ENCODE measurements at places on chromosomes 7 and 10.

DNA sequence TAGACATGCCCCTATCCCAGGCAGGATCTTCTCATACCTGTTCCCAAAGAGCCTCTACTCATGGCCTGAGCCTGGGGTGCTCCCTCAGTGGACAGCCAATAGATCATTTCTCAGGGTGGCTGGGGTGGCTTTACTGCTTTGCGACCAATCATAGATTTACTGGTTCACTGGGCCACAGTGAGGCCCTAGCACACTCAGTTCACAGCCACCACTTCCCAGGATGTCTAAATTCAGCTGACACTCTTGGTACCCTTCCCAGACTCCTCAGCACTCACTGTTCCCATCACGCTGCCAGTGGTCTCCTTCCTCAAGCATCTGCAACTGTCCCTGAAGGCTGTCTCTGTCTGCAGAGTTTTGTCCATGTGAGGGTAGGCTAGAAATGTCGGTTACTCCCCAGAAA, 50.6 kb downstream of the ARHGAP22 start:
- H3K4me3 ChIP-seq: no peak overlapping the region
- no peak for DNase-seq
- H3K27me3 ChIP-seq: no peaks in the 10 kb centered on the region
- no peaks in the 10 kb centered on the region for H3K36me3 ChIP-seq

DNA sequence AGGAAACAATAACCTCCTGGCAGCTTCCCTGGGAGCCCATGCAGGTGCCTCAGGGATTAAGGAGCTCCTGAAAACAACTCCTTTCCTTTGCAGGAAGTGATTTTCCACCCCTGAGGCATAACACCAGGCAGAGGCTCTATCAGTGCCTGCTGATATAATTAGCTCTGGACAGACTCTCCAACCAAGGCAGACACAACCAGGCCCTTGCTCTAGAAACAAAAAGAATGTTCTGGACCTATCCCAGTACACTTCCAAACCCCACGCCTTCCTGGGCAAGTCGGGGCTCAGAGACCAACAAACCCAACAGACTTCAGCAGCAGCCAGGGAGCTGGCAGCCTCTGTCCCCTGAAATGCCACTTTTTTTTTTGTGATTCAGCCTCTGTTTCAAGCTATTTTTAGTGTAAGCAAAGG, 247.1 kb downstream of the KCNMA1 start:
- H3K27ac ChIP-seq: peak overlapping the region; percentile 16
- H3K27me3 ChIP-seq: no peaks in the 10 kb centered on the region
- peaks cover 16% of the 10 kb centered on the region for H3K4me1 ChIP-seq

GRCh38 chr7:78296046-78296597, 497.5 kb downstream of the PHTF2 start:
- no peak overlapping the region for H3K27ac ChIP-seq
- DNase-seq: no peak
- H3K4me1 ChIP-seq: peaks cover 6% of the 10 kb centered on the region
- H3K27me3 ChIP-seq: no peaks in the 10 kb centered on the region
- no peaks in the 10 kb centered on the region for H3K36me3 ChIP-seq
- no peak overlapping the region for H3K4me3 ChIP-seq

- no peaks in the 10 kb centered on the region for H3K36me3 ChIP-seq
- no peaks in the 10 kb centered on the region for H3K27me3 ChIP-seq
- H3K4me1 ChIP-seq: no peaks in the 10 kb centered on the region
- no peak overlapping the region for H3K27ac ChIP-seq
- no peak for DNase-seq
- H3K4me3 ChIP-seq: no peak overlapping the region
These were observed 168.7 kb upstream of the ZNF32 start for GRCh38 chr10:43817368-43817767.

DNA sequence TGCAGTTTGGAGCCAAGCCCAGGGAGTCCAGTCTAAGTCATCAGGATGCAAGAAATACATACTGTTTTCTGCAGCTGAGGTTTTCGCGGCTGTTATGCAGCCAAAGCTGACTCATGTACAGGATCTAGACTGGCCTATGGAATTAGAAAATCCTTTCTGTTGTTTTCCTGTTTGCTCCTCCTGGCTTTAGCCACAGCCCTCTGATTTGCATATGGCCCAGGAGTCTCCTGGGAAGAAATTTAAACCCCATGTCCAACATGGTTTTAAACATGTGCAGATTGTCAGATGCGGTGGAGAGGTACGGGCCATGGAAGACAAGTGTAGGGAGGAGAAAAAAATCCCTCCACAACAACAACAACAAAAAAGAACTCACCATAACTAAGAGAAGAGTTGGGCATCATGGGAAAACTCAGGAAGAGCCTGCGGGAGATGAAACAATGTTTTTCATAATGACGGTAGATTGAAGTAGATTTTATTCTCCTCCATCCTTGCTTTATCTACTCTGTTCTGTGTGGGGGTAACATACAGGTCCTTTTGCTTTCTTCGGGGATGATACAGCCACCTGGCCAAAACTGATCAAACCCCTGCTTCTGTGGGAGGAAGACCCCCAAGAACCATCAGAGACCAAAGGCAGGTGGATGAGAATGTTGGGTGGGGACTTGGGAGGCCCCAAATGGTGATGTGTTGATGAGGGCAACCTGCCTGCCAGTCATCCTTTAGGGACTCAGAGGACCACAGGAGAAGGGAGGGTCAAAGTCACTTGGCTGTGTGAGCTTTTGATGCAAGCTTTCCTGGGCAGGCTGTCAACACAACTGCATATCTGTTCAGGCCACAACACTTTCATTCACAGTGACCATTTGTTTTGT, 29.8 kb upstream of the GNA12 start:
- H3K4me3 ChIP-seq: no peak overlapping the region
- no peaks in the 10 kb centered on the region for H3K36me3 ChIP-seq
- DNase-seq: no peak
- H3K4me1 ChIP-seq: no peaks in the 10 kb centered on the region
- no peaks in the 10 kb centered on the region for H3K27me3 ChIP-seq
- H3K27ac ChIP-seq: no peak overlapping the region

DNA sequence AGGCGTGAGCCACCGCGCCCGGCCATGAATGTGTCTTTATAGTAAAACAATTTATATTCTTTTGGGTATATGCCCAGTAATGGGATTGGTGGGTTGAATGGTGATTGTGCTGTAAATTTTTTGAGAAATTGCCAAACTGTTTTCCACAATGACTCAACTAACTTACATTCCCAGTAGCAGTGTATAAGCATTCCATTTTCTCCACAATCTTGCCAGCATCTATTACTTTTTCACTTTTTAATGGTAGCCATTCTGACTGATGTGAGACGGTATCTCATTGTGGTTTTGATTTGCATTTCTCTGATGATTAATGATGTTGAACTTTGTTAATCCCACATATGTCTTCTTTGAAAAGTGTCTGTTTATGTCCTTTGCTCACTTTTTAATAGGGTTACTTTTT, 1187.9 kb downstream of the XPNPEP1 start:
- DNase-seq: no peak
- H3K4me1 ChIP-seq: no peaks in the 10 kb centered on the region
- no peak overlapping the region for H3K27ac ChIP-seq
- H3K4me3 ChIP-seq: no peak overlapping the region
- no peaks in the 10 kb centered on the region for H3K36me3 ChIP-seq
- H3K27me3 ChIP-seq: no peaks in the 10 kb centered on the region

DNA sequence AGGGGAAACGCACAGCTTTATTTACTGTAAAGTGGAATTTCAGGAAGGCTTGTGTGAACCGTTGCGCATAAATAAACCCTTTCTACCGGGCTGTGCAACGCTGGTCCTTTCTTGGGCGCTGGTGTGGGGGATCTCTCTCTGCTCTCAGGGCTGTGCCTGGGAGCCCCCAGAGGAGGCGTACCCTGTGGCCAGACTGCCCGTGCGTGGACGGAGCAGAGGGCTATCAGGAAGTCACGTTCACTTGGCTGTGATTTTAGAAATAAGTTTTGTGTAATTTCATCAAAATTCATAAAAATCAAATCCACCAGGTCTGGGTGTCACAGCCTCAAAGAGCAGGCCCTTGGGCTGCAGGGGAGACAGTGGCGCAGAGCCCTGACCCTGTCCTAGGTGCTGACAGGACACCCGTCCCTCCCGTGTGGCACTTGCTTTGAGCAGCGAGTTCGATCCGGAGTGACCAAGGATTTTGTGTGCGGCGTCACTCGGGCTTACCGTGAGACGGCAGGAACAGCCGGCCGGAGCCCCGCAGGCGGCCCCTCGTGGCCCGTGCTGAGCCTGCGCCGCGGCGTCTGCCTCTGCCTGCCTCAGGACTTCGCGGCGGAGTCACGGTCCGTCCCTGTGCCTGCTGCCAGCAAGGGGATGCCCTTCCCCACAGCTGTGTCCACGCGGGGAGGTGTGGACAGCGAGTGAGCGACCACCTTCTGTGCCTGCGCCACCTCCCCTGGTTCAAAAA, 20.2 kb downstream of the GET4 start:
- no peak overlapping the region for H3K4me3 ChIP-seq
- DNase-seq: no peak
- H3K27me3 ChIP-seq: no peaks in the 10 kb centered on the region
- no peak overlapping the region for H3K27ac ChIP-seq
- H3K36me3 ChIP-seq: peaks cover 46% of the 10 kb centered on the region
- H3K4me1 ChIP-seq: peaks cover 4% of the 10 kb centered on the region

DNA sequence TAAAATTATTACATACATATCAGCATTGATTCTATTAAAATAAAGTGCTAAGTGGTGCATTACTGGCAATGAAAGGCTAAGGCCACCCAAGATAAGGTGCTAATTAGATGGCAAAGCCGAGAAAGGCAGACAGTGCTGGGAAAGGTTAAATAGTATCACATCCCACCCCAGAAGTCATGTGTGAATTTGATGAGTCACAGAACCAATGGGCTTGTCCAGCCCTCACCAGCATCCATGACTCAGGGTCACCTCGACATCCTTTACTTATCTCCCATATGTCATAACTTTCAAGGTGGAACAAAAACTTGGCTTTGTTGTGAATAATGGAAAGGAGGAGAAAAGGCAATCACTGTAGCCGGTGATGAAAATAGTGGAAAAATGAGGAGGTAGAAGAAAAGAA, 459.1 kb downstream of the PLXNA4 start:
- H3K36me3 ChIP-seq: no peaks in the 10 kb centered on the region
- H3K27ac ChIP-seq: no peak overlapping the region
- no peaks in the 10 kb centered on the region for H3K27me3 ChIP-seq

- no peak overlapping the region for H3K4me3 ChIP-seq
- no peaks in the 10 kb centered on the region for H3K4me1 ChIP-seq
- no peak for DNase-seq
- no peaks in the 10 kb centered on the region for H3K27me3 ChIP-seq
- no peak overlapping the region for H3K27ac ChIP-seq
- H3K36me3 ChIP-seq: no peaks in the 10 kb centered on the region
These were observed 87.0 kb downstream of the CDK6 start for GRCh38 chr7:92749327-92749755.

GRCh38 chr7:140146574-140146973, 30.2 kb downstream of the KDM7A start:
- no peak overlapping the region for H3K4me3 ChIP-seq
- no peak for DNase-seq
- peaks cover 4% of the 10 kb centered on the region for H3K4me1 ChIP-seq
- no peaks in the 10 kb centered on the region for H3K36me3 ChIP-seq
- no peak overlapping the region for H3K27ac ChIP-seq
